ENCODE measurements at places on chromosomes 2 and 18.

DNA sequence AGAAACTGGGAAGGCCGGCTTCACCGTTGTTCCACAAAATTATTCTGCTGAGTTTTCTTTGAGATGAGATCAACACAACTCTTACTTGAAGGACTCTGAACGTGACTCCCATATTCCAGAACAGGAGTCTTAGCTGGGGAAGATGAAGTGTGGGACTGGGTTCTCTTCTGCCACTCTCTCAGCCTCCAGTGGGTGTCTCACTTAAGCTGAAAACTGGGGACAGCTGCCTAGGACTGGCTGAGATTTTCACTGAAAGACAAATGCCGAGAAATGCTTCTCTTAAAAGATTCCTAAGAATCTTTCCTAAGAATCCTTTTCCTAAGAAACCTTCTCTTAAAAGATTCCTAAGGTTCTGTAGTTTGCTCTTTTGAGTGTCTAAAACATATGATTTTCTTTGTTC, 156.6 kb upstream of the LHCGR start:
- no peak for DNase-seq

DNA sequence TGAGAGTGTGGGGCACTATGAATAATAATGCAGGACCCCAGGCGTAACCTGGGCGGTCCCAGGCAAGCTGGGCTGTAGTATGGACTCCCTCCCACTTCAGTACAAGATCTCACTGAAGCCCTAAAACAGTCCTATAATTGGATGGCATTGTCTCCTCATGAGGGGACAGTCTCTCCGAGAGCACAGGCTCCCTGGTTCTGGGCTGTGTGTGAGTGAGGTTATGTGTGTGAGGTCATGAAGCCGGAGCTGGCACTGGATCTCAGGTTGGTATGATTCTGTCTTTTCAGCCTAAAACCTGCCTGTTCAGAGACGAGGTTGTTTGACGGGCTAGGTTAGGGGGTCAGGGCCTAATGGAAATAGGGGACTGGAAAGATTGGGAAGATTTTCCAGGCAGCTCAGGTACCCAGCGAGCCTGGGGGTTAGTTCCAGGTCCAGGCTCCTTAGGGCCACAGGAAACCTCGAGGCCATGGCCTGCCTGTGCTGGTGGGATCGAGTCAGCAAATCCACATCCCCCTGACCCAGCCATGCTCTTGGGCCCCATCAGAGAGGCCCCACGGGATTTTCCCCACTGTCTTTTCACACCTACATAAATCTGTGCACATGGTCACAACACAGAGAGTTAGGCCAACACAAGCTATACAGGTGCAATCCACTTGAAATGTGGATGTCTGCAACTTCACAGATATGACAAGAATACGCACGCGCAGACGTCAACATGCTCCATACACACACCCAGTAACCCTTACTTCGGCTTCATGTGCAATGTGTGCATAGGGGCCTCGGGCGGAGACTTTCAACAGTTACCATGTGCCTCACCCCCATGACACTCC, 94.8 kb downstream of the INHBB start:
- no peak for DNase-seq

DNA sequence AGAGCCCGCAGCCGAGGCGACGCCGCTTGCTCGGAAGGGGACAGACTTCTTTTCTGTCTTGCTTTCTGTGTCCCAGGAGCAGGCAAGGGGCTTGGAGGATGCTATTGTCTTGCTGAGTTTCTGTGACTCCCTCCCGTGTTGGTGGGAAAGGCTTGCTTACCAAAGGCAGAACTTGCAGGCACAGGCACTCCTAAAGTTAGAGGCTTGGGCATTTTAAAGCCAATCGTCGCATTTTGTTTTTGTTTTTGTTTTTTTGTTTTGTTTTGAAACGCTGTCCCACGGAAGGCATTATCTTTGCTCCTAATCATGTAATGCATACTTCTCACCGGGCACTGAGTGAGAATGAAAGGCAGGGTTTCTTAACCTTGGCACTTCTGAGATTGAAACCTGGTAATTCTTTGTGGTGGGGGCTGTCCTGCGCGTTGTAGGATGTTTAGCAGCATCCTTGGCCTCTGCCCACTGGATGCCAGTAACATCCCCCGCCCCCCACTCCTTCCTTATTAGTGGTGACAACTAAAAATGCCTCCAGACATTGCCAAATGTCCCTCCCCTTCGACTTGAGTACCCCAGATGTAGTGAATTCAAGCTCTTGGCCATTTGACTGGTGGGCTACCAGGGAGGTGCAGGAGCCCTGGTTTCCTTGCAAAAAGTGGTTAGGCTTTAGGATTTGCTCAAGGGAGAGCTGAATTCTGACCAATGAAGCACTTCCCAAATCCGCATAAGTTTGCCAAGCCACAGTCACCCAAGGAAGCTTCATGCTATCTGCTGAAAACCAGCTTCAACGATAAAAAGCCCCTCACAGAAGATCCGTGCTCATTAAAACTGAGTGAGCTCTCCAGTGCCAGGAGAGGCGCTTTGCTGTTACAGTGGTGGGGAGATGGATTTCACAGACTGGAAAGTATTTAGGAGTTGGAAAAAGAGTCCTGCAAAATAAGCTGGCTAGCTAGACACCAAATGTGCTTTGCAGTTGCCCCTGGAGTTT, 1.2 kb downstream of the ANTXR1 start:
- no peak for DNase-seq

GRCh38 chr2:171109571-171109970, 51.1 kb downstream of the TLK1 start:
- no peak for DNase-seq

DNA sequence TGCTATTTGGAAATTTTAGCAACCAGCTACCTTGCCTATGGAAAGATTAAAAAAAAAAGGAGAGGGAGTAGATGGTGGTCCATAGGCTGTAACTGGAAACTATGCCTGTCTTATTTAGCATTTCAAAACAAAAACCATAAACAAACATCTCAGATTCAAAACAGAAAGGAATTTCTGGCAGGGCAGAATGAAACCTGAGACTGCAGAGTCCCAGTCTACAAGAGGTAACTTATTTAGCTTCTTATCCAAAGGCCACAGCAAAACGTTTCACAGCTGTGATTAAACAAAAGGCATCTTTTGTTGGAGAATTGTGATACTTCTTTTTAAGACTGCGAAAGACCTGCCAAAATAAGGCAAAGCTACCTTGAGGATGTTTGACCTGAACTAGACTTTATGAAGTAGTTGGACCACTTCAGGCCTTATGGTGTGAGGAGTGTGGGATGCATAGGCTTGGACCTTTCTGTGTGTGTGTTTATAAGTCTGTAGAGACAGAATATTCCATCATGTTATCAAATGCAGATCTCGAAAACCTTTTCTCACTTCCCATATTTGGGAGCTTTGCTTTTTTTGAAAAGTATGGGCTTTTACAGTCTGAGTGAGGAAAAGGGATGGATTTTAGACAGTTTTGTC, 11.0 kb downstream of the CRIM1 start:
- DNase-seq, result no peak

DNA sequence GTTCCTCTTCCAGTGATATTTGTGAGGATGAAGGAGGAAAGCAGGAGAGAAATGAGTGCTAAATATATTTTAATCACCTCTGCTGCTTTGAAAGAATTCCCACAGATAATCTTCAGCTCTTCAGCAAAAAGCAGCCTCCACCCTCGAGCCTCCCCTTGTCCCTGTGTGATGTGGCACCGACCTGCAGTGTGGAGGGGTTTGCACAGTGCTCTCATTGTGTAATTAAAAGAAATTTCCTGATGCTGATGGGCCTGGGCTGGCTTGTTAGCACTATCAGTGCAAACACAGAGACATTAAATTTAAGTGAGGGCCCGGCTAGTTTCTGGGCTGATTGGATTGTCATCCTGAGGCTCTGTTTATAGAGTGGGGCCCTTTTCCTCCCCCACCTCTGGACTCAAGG, 53.4 kb downstream of the KIF5C start:
- no peak for DNase-seq

DNA sequence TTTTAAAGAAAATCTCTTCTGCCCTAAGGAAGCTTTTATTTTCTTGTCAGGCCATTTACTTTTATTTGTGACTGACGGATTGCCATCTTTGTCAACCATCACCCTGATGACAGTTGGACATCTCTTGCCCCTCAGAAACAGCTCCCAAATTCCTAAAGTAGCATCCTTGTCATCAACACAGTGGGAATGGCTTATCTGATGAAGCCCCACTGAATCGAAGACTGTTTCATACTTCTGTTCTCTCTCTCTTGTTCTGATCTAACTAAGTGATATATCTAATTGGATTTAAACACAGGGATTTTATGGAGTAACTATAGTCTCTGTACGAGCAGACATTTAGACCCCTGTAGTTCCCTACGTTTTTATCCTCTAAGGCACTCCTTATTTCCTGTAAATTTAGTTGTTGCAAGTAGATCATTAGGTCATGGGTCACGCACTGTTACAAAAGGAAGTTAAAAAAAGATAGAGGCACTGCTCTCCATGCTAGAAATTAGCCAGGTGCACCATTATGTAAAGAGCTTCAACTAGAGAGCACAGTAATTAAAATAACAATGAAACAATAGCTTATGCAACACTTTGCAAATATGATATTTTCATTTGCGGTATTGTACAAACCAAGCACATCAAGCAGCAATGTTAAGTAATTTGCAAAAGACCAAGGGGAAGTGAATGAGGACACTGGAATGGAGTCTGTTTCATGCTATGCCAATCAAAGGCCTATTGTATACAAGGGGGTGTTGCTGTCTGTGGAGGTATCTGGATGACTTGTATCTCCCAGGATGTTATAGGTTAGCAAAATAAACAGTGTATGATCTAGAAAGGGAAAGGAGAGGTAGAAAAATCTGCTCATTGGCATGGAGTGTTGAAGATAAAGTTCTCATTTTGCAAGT, 284.7 kb downstream of the LRRTM1 start:
- no peak for DNase-seq

DNA sequence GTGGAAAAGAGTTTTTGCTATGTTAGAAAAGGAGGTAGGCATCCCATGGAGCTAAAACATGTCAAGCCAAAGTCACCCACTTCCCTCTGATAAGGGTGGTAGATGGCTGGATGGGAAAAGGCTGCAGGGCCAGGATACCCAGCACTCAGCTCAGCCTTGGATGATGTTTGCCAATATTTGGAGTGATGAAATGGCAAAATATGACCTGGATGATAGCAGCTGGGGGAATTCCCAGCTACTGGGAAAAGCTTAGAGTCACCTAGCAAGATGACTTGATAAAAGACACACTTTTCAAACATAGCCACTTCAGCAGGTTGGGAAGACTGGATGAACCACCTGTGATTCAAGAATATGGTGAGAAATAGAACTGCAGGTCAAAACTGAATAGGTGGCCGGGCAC, 10.1 kb downstream of the RFX8 start:
- no peak for DNase-seq

GRCh38 chr2:70203086-70203485, 12.3 kb upstream of the C2orf42 start:
- DNase-seq, result no peak

Data from stimulated activated CD8-positive, alpha-beta memory T cell treated with anti-CD3 and anti-CD28 coated beads, Interleukin-4, amount 100 ng/mL, for 24 hours (primary cell).